ENCODE measurements at places on chromosomes 4 and X.

DNA sequence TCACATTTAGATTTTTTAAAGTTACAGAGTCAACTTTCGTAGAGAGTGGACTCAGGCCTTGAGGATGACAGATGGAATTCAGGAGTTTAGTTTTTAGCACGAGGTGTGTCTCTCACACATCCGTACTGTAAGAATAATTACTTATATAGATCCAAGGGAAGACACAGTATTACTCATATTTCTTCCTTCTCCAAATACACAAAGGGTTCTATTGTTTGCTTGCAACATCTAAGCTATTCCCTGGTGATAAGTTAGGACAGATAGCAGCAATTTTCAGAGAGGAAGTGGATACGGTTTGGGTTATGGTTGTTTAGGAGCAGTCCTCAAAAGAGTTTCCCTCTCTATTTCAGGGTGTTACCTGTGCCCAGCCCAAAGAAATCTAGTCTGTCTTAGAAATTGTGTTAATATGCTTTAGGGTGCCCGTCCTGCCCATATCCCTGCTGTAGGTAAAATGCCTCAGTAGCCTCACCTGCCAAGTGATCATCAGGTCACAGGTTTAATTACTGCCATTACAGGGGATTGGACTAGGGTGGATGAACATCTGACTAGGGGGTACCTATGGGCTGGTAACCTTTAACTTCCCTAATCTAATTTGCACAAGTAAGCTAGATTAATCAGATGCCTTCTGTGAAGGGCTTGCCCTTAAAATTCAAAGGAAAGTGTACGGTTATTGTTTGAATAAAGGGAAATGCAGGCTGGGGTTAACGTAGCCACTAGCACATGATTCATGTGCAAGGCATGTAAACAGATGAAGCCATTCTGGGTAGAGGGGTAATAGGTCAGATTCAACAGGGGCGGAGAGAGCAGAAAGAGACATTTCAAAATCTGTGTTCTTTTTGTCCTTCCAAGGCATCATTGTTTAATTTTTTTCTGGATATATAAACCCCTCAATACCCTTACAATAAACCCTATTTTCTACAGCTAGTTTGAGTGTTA is 8.7 kb upstream of the PPP3CA start:
- no peak overlapping the region for H3K4me3 ChIP-seq
- DNase-seq, result no peak
- H3K36me3 ChIP-seq, result no peaks in the 10 kb centered on the region
- H3K27ac ChIP-seq, result no peak overlapping the region

DNA sequence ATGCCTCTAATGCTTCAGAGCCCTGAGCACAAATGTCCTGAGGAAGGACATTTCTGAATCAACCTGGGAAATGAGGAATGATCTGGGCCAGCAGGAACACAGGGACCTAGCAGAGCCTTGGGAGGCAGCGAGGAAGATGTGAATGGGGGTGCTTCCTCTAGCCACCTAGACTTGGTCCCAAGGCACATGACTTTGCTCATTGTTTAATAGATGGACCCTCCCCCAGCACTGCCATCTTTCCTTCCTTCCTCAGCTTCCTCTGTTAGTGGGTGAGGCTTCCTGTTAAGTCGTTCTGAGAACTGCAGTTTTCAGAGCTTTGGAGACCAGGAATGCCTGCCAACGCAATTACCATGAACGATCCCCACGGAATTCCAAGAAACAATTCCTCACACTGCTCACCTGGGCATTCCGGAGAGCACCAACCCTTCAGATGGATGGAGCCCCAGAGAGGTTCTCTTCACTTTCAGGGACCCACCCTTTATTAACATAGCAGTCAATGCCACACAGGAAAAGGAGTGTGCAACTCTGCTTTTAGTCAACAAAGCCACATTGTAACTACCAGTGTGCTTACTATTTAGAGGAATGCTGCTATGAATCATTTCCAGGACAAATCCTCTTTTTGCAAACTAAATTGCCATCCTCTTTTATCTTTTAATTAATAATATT is 48.5 kb upstream of the STIM2 start:
- H3K27ac ChIP-seq, result no peak overlapping the region
- DNase-seq, result no peak
- H3K4me3 ChIP-seq, result no peak overlapping the region
- H3K27me3 ChIP-seq, result no peaks in the 10 kb centered on the region
- H3K4me1 ChIP-seq, result no peaks in the 10 kb centered on the region

GRCh38 chr4:38166768-38167167 is 206.6 kb downstream of the PTTG2 start:
- no peak for DNase-seq
- no peak overlapping the region for H3K27ac ChIP-seq
- no peaks in the 10 kb centered on the region for H3K36me3 ChIP-seq
- H3K4me1 ChIP-seq, result no peaks in the 10 kb centered on the region
- no peaks in the 10 kb centered on the region for H3K27me3 ChIP-seq

GRCh38 chrX:82757614-82758013 is 750.5 kb upstream of the POU3F4 start:
- H3K4me3 ChIP-seq, result no peak overlapping the region
- no peak for DNase-seq
- H3K4me1 ChIP-seq, result no peaks in the 10 kb centered on the region
- H3K27ac ChIP-seq, result no peak overlapping the region
- no peaks in the 10 kb centered on the region for H3K36me3 ChIP-seq

- no peak overlapping the region for H3K27ac ChIP-seq
- H3K27me3 ChIP-seq, result peaks cover 32% of the 10 kb centered on the region
- H3K36me3 ChIP-seq, result no peaks in the 10 kb centered on the region
- H3K4me3 ChIP-seq, result no peak overlapping the region
- H3K4me1 ChIP-seq, result peaks cover 13% of the 10 kb centered on the region
These were observed 3.2 kb downstream of the SEL1L3 start for GRCh38 chr4:25859429-25860148.

DNA sequence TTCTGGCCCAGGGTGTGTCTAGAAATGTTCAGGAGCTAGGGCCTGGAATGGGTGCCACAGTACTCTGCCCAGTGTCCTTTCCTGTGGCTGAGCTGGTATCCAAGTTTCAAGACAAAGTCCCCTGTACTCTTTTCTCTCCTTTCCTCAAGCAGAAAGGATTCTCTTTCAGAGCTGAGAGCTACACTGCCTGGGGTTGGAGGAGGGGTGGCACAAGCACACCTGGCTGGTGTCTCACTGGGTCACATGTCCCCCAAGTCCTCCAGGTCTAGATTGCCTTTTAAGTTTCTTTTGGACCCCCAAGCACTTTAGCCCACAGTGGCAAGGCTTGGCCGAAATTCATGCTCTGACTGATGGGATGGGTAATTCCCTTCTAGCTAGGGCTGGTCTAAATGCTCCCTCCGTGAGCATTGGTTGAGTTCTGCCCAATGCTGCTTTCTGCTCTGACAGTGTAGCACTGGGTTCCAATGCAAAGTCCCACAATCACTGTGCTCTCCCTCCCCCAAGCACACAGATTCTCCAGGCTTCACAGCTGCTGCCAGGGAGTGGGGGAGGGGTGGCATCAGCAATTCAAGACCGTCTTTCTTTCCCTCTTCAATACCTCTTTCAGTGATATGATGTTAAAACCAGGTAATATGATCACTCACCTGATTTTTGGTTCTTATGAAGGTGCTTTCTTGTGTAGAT is 47.8 kb downstream of the BEX3 start:
- no peak overlapping the region for H3K4me3 ChIP-seq
- no peak overlapping the region for H3K27ac ChIP-seq
- DNase-seq, result peak; percentile 21
- peaks cover 12% of the 10 kb centered on the region for H3K4me1 ChIP-seq
- no peaks in the 10 kb centered on the region for H3K36me3 ChIP-seq
- no peaks in the 10 kb centered on the region for H3K27me3 ChIP-seq

GRCh38 chr4:38804654-38805295 is at the start of gene TLR1:
TLR1 (minus strand) TSS chr4:38804791; CDS start chr4:38798831, 5,960 bp downstream.
- no peaks in the 10 kb centered on the region for H3K36me3 ChIP-seq
- H3K27me3 ChIP-seq, result no peaks in the 10 kb centered on the region
- no peak within 1 kb of the TSS for H3K27ac ChIP-seq
- peak; percentile 8 for DNase-seq
- H3K4me1 ChIP-seq, result no peaks in the 10 kb centered on the region

GRCh38 chrX:46333550-46333949 is 211.7 kb downstream of the ZNF674 start:
- H3K27ac ChIP-seq, result no peak overlapping the region
- H3K27me3 ChIP-seq, result no peaks in the 10 kb centered on the region
- no peaks in the 10 kb centered on the region for H3K4me1 ChIP-seq
- no peak overlapping the region for H3K4me3 ChIP-seq

GRCh38 chrX:48511560-48511959 is 2.8 kb downstream of the PORCN start:
- H3K4me3 ChIP-seq, result no peak overlapping the region
- H3K27ac ChIP-seq, result no peak overlapping the region
- DNase-seq, result no peak
- H3K36me3 ChIP-seq, result no peaks in the 10 kb centered on the region

GRCh38 chrX:65587616-65588526 is 53.3 kb upstream of the LAS1L start:
- no peaks in the 10 kb centered on the region for H3K4me1 ChIP-seq
- H3K27me3 ChIP-seq, result no peaks in the 10 kb centered on the region
- H3K27ac ChIP-seq, result no peak overlapping the region

DNA sequence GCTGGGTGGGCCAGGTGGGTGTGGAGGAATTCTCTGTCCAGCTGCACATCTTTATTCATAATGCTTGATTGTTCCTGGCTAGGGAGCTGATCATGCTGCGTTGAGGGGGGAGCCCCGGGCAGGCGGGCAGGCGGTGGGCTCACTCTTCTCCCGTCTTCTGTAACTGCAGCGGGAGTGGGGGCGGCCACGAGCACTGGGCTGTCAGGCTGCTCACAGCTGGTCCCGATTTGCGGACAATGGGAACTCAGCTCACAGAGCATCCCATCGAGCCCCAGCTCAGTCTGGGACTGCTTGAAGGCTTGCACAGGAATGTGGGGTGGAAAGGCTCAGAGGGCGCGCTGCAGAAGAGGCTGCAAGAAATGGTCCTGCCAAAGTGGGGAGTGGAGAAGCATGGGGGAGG is 63.8 kb downstream of the EFNB1 start:
- H3K4me1 ChIP-seq, result peaks cover 10% of the 10 kb centered on the region
- DNase-seq, result no peak
- H3K36me3 ChIP-seq, result no peaks in the 10 kb centered on the region
- no peak overlapping the region for H3K27ac ChIP-seq
- no peaks in the 10 kb centered on the region for H3K27me3 ChIP-seq

DNA sequence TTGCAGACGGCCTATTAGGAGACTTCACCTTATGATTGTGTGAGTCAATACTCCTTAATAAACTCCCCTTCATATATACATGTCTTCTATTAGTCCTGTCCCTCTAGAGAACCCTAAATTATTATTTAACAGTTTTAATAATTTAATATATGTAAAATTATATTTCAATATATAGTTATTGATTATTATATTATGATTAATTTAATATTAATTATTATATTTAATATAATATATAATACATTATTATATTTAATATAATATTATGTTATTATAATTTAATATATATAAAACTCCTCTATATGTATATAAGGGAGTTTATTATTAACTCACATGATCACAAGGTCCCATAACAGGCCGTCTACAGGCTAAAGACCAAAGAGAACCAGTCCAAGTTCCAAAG is 533.2 kb downstream of the ARAP2 start:
- no peak overlapping the region for H3K27ac ChIP-seq
- no peaks in the 10 kb centered on the region for H3K27me3 ChIP-seq
- no peak overlapping the region for H3K4me3 ChIP-seq
- H3K36me3 ChIP-seq, result no peaks in the 10 kb centered on the region
- DNase-seq, result no peak

GRCh38 chr4:128350449-128351045 is 62.9 kb upstream of the PGRMC2 start:
- H3K36me3 ChIP-seq, result no peaks in the 10 kb centered on the region
- no peaks in the 10 kb centered on the region for H3K27me3 ChIP-seq
- H3K27ac ChIP-seq, result no peak overlapping the region
- no peak for DNase-seq
- no peak overlapping the region for H3K4me3 ChIP-seq

Measured in cardiac muscle cell (in vitro differentiated cells and primary cell).